ENCODE measurements at places on chromosomes 1 and 21. TPM values are rescaled to one million over a fixed set of nuclear protein-coding genes. Genes with fewer than 3 reads are reported as not detected.

MNDA gene
- not detected for total RNA-seq

TRIM62 gene
- 2.4 TPM for total RNA-seq

CD52 gene
- total RNA-seq = not detected

DNASE2B gene
- not detected for total RNA-seq

FCAMR gene
- total RNA-seq = not detected

ST7L gene
- total RNA-seq = 12.8 TPM

ARHGEF16 gene
- 5.0 TPM for total RNA-seq

CCDC190 gene
- not detected for total RNA-seq

TSPAN2 gene
- 1.1 TPM for total RNA-seq

OR2L3 gene
- total RNA-seq = not detected

LDLRAD1 gene
- total RNA-seq = not detected

TCP10L gene
- total RNA-seq = 0.92 TPM

OR10J1 gene
- not detected for total RNA-seq
